ENCODE measurements at places on chromosomes 16 and 17.
A peak's percentile ranks its signal among the peaks of the same experiment; 100 is the strongest.

- DNase-seq: no peak
Measured at GRCh38 chr16:63447121-63447520, 1410.9 kb upstream of the CDH8 start.

GRCh38 chr17:58249270-58250133, 11.1 kb downstream of the LPO start:
- DNase-seq: peak; percentile 95

DNA sequence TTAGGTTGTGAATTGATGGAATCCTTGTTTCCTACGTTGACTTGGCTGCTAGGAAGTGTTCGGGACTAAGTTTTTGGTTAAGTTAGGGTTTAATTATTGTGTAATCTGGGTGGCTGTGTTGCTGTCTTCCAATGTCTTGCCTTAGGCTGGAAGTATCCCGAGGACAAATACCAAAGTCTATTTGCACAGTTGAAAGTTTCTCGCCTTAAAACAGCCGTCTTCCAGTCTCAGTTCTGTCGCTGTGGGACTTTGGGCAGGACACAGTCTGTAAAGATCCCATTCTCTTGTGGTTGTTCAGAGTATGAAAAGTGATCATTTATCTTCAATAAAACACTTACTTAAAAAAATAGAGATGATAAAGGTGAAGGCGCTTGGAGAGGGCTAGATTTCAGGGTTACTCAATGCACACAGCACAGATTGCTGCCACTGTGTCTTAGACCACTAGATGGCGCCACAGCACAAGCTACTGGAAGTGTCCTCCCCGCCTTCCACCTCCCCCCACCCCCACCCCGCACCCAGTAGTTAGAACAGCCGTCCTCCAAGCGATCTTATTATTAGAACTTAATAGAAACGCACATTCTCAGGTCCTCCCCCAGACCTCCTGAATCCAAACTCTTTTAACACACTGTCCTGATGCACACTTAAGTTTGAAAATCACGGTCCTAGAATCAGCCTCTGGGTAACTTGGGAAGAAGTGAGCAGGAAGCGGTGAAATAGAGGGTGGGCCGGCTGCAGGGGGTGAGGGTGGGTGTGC, 45.8 kb downstream of the AKAP1 start:
- DNase-seq: peak; percentile 90

GRCh38 chr16:1316033-1316405, 6.6 kb downstream of the UBE2I start:
- DNase-seq: no peak

GRCh38 chr17:41382394-41382793, 288 bp upstream of the KRT34 start:
- no peak for DNase-seq

Data from GM10248 (cell line).